Left forelimb (tissue), 1 donor: ENCODE measurements at places on chromosomes 16 and 17.
A peak's percentile ranks its signal among the peaks of the same experiment; 100 is the strongest.

- no peak for DNase-seq
Measured at GRCh38 chr16:21625026-21625425, 25.6 kb downstream of the METTL9 start.

- DNase-seq = peak; percentile 64
Measured at GRCh38 chr16:4325253-4325758, 9.4 kb downstream of the GLIS2 start.

DNA sequence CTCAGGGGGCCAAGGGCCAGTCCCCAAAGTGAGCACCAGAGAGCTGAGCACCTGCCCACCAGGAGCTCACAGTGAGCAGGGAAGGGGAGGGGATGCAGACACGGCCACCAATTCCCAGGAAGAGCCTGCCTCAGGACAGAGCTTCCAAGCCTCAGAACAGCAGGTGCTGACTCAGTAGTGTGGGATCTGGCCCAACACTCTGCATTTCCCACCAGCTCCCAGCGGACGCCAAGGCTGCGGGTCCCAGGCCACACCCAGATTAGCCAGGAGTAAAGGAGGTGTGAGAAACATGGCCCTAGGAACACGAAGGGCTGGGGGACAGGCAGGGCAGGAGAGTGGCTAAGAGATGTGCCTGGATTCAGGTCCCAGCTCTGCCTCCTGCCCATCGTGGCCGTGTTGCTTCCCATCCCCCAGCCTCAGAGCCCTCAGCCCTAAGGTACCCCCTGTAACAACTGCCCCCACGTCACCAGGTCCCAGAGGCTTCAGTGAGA is 28.4 kb upstream of the EIF1 start:
- DNase-seq = no peak

DNA sequence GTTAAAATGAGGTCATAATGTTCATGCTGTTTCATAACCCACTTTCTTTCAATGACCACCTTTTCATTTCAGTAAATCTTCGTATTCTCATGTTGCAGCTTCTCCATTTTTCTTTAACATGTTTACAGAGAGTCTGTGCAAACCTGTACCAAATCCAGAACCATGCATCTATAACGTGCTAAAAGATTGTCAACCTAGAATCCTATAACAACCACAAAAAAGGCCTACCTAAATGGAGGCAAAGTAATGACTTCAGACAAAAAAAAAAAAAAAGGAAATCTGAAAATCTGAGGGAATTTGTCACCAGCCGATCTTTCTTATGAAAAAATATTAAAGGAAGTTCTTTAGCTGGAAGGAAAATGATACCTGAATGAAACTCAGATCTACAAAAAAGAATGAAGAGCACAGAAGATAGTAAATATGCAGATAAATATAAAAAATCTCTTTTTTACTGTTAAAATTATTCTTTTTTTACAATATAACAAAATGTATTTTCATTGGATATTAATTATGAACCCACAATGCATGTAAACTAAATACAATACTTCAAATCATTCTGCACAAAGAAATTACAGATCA is 1.4 kb upstream of the SLFN11 start:
- DNase-seq = no peak

GRCh38 chr17:78883089-78883532 is 19.9 kb downstream of the CEP295NL start:
- peak; percentile 83 for DNase-seq

DNA sequence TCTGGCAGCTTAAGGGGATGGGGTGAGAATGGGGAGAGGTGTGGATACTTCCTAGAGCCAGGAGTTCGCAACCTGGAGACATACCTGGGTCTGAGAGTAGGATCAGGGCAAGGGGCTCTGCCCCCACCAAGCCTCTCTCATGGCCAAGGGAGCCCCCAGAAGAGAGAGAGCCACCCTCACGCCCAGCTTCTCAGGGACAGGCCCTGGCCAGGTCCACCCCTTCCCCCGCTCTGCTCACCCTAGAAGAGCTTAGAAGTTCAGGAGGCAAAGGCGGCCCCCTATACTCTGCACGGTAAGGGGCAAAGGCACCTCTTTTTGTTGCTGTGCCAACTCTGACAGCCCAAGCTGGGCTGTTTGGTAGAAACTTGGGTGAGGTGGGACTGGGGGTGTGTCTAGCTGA is 69.3 kb upstream of the TMEM97 start:
- no peak for DNase-seq

- DNase-seq = no peak
Measured at GRCh38 chr16:89237733-89238132, 20.2 kb downstream of the ZNF778 start.

- DNase-seq = no peak
Measured at GRCh38 chr16:3712861-3713372, 4.4 kb downstream of the TRAP1 start.

GRCh38 chr17:5563456-5563855 is 20.9 kb downstream of the NLRP1 start:
- no peak for DNase-seq

GRCh38 chr16:12729448-12729847 is 74.2 kb downstream of the CPPED1 start:
- DNase-seq = no peak

DNA sequence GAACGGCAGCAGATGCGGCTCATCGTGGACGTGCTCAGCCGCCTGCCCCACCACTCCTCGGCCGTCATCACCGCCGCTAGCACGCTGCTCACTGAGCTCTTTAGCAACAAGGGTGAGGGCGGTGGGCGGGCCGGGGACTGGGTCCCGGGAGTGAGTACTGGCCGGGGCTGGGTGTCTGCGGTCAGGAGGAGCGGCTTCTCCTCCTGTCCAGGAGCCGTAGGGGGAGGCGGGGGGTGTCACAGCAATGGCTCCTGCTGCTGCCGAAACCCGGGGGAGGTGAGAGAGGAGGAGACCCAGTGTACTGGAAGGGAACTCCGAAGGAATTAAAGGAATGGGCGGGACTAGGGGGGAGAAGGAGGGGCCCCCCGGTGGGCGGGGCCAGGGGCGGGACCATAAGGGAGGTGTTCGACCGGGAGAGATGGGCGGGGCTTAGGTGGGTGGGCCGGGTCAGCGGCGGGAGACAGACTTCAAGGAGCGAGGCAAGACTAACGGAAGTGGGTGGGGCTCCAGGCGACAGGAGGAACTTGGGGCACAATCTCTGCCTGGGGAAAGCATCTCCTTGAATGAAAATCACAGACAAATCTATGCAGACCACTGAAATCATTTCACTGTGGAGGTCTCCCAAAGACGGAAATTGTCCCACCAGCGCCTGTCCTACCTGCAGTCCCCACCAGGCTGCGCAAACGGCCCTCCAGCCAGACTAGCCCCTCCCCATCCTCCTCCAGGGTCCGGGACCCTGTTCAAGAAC is 2.4 kb downstream of the NAGS start:
- DNase-seq = peak; percentile 96

GRCh38 chr17:52213451-52213850 is 54.9 kb upstream of the CA10 start:
- no peak for DNase-seq

- no peak for DNase-seq
Measured at GRCh38 chr17:67051837-67052236, 7.5 kb downstream of the CACNG1 start.

GRCh38 chr16:89613231-89613953 is at the start of gene DPEP1:
TSS of gene DPEP1 (plus strand) at chr16:89613642. CDS start at chr16:89630411, 16,769 bp downstream.
- no peak for DNase-seq

- DNase-seq = no peak
Measured at GRCh38 chr16:23608194-23608593, 12.1 kb upstream of the NDUFAB1 start.

DNA sequence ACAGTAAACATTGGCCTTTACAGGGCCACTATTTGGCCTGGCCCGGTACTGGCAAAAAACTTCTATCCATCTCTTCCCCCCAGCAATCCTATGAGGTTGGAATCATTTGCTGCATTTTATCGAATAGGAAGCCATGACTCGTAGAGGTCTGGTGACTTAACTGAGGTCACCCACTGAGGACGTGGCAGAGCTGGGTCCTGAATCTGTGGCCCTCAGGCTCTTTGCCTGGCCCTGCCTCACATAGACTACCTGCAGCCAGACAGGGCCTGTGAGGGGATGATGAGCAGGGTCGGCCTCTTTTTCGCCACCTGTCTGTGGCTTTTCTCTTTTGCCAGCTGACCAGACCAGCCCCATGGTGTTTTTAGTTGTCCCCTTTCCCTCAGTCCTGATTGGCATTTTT is 1.9 kb downstream of the PPP4C start:
- DNase-seq = no peak

DNA sequence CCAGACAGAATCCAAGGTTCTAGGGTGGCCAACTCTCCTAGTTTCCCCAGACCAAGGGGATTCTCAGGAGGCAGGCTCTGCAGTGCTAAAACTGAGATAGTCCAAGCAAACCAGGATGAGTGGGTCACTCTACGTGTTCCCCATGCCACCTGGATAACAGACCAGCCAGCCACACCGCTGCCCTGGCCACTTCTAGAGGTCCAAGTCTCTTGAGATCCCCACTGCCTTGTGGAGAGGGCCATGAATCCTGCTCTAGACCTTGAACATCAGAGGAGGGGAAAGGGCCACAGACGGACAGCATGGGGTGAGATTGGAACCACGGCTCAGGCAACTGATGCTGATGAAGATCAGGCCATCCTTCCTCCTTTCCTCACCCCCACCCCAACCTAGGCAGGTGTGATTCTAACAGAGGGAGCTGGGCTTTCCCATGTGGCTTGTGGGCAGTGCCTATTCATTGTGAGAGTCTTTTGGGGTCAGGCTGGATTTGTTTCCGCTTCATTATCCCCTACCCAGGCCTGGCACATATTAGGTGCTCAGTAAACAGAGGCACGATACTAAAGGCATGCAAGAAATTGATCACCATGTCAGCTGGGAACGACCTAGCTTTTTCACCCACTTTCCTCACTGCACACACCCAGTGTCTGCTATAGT is 16.8 kb upstream of the TVP23A start:
- no peak for DNase-seq

GRCh38 chr17:65677932-65678331 is 116.5 kb upstream of the AXIN2 start:
- DNase-seq = no peak

DNA sequence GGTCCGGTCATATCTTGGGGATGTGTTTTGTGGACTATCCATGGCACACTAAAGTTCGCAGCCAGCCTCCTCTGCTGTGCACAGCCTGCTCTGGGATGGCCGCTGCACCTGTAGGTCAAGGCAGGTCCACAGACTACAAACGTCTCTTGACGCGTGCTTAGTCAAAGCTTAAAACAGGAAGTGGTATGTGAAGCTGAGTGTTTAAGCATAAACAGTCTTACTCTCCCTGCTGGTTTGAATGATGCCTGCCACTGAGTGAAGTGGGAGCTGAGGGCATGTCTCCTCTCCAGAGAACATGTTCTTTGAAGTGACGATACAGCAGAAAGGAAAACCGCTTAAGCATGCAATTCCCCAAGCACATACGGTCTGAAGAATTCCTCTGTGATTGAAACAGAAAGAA is 365.6 kb downstream of the SLC39A11 start:
- DNase-seq = no peak

- no peak for DNase-seq
Measured at GRCh38 chr17:5110816-5111215, 862 bp downstream of the ZNF232 start.

- DNase-seq = no peak
Measured at GRCh38 chr16:86244936-86245335, 265.4 kb upstream of the FOXF1 start.

DNA sequence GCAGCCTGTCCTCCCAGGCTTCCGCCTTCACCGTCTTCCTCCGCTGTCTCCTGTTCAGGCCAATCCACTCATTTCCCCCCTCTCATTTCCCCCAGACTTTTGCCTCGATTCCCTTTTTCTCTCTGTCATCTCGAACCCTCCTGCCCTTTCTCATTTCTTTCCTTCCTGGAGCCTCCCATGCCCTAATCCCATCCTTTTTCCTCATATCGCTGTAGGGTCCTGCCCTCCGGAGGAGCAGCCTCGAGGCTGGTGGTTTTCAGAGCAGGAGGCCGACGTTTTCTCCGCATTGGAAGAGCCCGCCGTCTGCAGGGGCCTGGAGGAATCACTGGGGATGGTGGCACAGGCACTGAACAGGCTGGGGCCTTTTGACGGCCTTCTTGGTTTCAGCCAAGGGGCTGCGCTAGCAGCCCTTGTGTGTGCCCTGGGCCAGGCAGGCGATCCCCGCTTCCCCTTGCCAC is 597 bp downstream of the OVCA2 start:
- DNase-seq = no peak

- DNase-seq = no peak
Measured at GRCh38 chr16:50252082-50252611, 14.2 kb upstream of the ADCY7 start.

- no peak for DNase-seq
Measured at GRCh38 chr16:46970089-46970488, 3.4 kb downstream of the DNAJA2 start.

DNA sequence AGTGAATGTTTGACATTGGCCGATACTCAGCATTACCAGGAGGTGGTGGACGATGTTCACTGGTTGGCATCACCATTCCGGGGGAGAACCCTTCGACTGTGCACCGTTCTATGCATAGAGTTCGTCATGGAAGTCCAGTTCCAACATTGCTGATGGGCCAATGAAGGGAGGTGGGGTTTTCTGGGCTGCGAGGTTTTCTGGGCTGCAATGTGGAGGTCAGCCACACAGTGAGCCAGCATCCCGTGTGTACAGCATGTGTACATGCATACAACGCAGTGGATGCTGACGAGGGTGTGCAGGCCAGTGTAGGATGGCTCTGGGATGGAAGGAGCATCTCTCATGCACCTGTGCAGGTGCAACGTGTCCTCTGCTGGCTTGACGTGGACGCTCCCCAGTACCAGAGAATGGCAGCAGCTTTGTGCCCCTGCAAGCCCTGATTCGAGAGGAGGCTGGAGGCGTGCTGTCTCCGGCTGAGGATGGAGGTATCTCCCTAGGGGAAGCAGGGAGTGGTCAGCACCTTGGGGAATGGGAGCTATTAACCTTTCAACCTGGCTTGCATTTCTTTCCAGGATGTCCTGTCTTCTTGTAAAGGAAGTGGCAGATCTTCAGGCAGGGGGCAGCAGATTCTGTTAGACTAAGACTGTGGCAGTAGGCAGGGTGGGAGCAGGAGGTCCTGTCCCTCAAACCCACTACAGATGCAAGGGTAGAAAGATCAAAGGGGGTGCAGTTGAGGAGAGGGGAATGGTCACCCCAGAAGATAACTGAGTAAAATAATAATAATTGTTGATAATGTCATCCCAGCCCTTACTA is 98.2 kb downstream of the CYLD start:
- no peak for DNase-seq

- DNase-seq = no peak
Measured at GRCh38 chr17:35726953-35727460, 4.4 kb upstream of the RASL10B start.

DNA sequence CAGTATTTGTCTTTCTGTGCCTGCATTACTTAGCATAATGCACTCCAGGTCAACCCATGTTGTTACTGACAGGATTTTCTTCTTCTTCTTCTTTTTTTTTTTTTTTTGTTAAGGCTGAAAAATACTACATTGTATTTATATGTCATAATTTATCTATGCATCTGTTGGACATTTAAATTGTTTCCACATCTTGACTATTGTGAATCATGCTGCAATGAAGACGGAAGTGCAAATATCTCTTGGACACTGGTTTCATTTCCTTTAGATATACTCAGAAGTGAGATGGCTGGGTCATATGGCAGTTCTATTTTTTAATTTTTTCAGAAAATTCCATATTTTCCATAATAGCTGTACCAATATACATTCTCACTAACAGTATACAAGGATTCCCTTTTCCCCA is 272.7 kb upstream of the PMFBP1 start:
- no peak for DNase-seq
